ENCODE measurements at places on chromosomes 7 and 10.

DNA sequence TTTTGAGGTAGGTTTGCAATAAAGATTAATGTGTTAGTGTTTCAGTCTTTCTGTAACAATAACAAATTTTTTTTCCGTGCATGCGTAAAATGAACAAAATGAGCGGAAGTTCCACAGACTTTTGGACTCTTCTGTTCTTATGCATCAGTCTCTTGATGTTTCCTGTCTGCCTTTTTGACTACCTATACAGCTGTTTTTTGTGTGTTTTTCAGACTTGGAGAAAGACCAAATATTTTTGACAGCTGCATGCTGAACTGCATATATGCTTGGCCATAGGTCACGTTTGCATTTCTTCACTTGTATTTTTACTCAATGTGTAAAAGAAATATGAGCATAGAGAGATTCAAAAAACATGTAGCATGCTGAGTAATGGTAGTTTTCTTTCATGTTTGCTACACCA is 119.3 kb downstream of the BBS9 start:
- DNase-seq: no peak

GRCh38 chr7:108094933-108095710 is 35.0 kb downstream of the LAMB4 start:
- no peak for DNase-seq

GRCh38 chr10:121448766-121449421 is 149.3 kb downstream of the FGFR2 start:
- DNase-seq: peak; percentile 40

DNA sequence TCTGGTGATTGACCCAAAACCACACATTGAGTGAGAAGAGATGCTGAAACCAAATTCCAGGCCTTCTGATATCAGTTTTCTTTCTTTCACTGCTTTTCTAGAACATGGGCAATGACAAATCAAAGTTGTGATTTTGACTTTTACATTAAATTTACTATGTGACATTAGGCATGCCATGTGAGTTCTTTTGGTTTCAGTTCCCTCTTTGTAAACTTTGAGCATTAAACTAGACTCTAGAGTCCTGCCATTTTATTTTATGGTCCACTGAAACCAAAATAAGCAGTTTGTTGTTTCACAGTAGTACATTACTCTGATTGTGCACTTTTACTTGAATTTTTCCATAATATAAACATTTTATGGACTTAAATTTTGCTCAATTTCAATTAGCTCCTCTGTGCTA is 381.1 kb upstream of the SEMA3D start:
- DNase-seq: no peak

- no peak for DNase-seq
These were observed 261.0 kb downstream of the WDR11 start for GRCh38 chr10:121112136-121112535.

Data from GM12878 (cell line).